Mucosa of descending colon (tissue), 3 donors: ENCODE measurements at places on chromosomes 7 and 10. TPM values are rescaled to one million over a fixed set of nuclear protein-coding genes. Genes with fewer than 3 reads are reported as not detected.

The HKDC1 gene
- 20.2 TPM for total RNA-seq

GRCh38 chr10:110442746-110443145 lies 55.0 kb upstream of the DUSP5 start:
- no peak for DNase-seq

DNA sequence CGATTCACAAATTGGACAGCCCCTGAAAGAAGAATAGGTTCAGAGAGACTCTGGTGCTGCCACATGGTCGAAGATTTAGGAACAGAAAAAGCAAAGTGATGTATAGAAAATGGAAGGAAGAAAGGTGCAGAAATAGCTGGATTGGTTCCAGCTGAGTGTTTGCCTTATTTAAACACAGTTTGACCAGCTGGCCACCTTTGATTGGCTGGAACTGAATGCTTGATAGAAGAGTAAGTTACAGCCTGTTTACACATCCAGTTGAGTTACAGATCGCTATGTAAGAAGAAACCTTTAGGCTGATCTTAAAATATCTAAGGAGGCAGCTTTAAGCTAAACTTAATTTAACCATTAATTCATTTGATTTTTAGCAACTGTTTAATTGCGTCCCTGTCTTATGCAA lies 40.3 kb upstream of the KAT6B start:
- no peak for DNase-seq

GRCh38 chr10:121235692-121236091 lies 362.6 kb downstream of the FGFR2 start:
- peak; percentile 45 for DNase-seq
